GM23338 (cell line): ENCODE measurements at places on chromosomes 13 and 19.

DNA sequence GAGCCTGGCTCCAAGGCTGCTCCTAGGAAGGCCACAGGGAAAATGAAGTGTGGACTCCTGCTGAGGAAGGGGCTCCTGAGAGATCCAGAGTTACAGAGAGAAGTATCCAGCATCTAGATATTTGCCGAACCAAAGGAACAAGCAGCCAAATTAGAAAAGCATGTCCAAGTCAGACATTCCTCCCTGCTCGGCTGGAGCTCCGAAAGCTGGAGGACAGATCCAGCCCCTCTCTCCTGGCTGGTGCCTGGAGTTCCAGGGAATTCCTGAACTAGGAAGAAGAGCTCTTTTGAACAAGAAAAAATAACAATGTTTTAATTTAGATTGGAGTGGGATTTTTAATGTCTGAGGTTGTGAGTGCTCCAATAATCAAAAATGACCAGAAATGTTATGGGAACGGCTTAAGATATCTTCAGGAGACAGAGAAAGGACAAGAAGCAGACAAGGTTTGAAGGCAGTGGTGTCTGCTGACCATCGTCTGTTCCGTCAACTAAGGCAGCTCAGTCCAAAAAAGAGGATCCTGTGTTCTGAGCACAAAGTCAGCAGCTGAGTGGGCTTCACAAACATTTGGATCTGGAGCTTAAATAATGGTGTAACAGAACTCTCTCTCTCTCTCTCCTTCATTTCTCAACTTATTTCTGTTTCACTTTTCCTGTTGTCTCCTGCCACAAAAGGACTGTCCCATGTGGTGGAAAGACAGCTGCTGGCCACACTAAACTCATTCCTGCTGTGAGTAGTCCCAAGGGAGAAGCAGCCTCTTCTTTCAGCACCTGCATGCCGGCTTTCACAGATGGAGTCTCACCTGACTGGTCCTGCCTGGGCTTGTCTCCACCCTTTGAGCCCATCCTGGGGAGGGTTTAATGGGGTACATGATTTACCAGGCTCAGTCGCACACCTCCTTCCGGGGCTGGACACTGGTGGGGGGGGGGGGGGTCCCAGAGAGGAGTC, 31.5 kb upstream of the IRS2 start:
- DNase-seq = no peak

DNA sequence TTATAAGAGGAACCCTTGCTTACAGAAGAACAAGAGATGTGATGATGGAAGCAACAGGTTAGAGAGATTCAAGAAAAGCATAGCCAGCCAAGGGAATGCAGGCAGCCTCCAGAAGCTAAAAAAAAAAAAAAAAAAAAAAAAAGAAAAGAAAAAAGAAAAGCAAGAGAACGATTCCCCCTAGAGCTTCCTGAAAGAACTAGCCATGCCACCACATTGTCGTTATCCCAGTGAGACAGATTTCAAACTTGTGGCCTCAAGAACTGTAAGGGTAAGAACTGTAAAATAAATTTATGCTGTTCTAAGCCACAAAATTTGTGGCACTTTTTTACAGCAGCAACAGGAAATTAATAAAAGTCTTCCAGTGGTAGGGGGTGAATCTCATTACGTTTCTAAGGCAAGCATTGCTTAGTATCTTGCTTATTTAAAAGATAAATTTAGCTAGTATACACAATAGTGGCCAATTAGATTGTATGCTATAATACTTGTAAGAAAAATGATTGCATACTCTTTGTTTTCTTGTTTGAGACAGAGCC, 21.8 kb downstream of the RFXAP start:
- peak; percentile 42 for DNase-seq

GRCh38 chr19:30090963-30091362, 148.9 kb downstream of the URI1 start:
- DNase-seq = no peak

GRCh38 chr19:52987221-52987620, 24.5 kb upstream of the ZNF816 start:
- no peak for DNase-seq

DNA sequence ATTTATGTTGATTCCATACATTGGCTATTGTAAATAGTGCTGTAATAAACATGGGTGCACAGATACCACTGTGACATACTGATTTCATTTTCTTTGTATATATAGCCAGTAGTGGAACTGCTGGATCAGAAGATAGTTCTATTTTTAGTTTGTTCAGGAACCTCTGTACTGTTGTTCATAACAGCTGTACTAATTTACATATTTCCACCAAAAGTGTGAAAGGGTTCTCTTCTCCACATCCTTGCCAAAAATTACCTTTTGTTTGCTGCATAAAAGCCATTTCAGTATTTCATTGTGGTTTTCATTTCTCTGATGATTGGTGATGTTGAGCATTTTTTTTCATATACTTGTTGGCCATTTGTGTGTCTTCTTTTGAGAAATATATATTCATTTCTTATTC, 1962.1 kb downstream of the PCDH9 start:
- no peak for DNase-seq

GRCh38 chr13:43305416-43305815, 282.0 kb downstream of the DNAJC15 start:
- no peak for DNase-seq
